Hematopoietic multipotent progenitor cell (in vitro differentiated cells): ENCODE measurements at places on chromosomes 16 and 17.

DNA sequence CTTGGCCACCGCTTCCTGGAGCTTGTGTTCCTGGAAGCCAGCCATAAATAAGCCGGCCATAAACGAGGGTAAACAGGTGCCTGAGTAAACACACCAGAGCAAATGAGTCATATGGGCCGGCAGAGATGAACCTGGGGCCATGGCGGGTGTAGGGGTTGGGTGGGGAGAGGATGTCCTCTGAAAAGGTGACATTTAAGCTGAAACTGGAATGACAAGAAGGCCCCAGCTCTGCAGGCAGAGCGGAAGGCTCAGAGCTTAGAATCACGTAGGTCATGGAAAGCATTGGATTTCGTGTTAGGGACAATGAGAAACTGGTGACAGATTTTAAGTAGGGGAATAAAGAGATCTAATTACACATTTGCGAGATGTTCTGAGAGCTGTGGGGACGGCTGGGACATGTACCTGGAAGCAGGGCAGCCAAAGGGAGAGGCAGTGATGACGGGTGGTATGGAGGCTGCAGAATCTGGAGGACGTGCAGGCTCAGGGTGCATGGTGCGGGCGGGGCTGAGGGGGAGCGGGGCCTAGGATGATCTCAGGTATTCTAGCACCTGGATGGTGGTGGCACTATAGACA lies 8.1 kb upstream of the DNASE1 start:
- DNase-seq, result no peak

- DNase-seq, result no peak
These were observed 179.9 kb downstream of the CCDC182 start for GRCh38 chr17:57565176-57565575.

GRCh38 chr16:68961778-68962402 lies 118.6 kb downstream of the TANGO6 start:
- no peak for DNase-seq

- no peak for DNase-seq
These were observed 2.2 kb upstream of the EFTUD2 start for GRCh38 chr17:44901411-44901921.

- DNase-seq, result no peak
These were observed 6.4 kb downstream of the ASPSCR1 start for GRCh38 chr17:81983639-81984373.

GRCh38 chr16:48004141-48004695 lies 151.6 kb downstream of the ABCC12 start:
- no peak for DNase-seq

- no peak for DNase-seq
These were observed 152.5 kb downstream of the VPS53 start for GRCh38 chr17:562174-562573.

GRCh38 chr17:57313097-57313835 lies 56.9 kb downstream of the MSI2 start:
- DNase-seq, result no peak

- DNase-seq, result no peak
These were observed 2.2 kb downstream of the TMEM235 start for GRCh38 chr17:78233678-78234077.

DNA sequence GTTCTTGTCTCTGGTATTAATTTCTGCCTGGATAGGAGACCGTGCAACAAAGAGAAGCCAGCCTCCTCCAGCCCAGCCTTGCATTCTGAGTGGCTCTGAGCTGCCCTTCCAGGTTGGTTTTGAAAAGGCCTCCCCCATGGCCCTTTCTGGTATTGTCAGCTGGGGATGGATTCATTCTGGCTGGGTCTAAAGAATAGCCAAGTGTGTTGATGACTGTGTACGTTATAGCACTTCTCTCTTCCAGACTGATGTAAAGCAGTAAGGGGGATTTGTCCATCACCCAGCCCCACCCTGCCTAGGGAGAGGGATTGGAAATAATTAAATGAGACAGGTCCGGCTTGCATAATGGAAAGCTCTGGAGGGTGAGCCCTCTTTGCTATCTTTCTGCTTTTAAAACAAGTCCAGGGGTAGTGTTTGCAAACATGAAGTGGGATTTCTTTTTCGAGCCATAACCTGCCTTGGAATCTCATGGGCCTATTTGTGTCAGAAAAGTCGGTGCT lies 146.4 kb downstream of the MSI2 start:
- no peak for DNase-seq

- peak; percentile 43 for DNase-seq
These were observed 4.7 kb downstream of the FBXL16 start for GRCh38 chr16:700684-701584.

GRCh38 chr16:11396241-11397048 lies 51.2 kb downstream of the RMI2 start:
- DNase-seq, result peak; percentile 49

DNA sequence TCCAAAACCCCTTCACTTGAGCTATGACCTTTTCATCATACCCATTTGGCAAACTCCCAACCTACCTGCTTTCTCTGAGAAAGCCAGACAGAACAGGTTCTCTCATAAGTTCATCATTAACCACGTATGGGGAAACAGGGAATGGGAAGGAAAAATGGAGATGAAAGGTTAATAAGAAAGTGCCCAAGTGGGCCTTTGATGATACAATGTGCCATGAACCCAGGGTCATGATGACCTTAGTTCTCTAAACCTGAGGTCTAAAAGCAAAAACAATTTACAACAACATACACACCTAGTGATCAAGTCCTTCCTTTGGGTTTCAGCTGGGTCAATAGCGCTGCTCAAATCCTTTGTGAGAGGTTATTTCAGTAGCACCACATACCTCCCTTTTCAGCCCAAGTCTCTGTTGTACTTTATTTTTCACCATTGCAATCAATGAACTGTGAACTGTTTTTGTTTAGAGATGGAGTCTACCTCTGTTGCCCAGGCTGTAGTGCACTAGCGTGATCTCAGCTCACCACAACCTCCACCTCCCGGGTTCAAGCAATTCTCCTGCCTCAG lies 14.5 kb upstream of the RANGRF start:
- no peak for DNase-seq

DNA sequence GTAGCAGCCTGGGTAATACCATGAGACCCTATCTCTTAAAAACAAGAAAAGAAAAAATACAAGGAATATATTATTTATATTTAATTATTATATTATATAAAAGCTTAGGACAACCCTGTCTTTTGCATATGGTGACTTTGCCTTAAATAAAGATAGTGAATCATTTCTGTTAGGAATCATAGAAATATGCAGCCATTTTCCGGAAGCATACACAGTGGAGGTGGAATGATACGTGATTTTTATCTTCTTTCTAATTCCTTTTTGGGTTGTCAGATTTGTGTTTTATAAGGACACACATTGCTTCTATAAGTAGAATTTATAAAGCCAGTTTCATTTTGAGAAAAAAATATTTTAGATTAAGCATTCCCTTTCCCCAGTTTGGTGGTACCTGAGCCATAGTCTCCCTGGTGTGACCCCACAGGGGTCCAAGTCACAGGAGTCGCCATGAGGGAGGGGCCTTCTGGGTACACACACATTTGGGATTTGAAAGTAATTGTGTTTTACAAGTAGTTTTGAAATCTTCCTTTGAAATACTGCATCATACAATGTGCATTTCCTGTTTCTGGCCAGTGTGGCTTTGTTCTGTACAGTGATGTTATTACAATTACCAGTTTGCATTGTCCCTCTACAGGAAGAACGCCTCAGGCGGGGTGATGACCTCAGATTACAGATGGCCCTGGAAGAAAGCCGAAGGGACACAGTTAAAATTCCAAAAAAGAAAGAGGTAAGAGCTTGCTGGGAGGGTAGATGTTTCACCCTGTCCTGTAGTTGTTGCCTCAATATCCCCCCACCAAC lies 50.9 kb downstream of the B9D1 start:
- no peak for DNase-seq

DNA sequence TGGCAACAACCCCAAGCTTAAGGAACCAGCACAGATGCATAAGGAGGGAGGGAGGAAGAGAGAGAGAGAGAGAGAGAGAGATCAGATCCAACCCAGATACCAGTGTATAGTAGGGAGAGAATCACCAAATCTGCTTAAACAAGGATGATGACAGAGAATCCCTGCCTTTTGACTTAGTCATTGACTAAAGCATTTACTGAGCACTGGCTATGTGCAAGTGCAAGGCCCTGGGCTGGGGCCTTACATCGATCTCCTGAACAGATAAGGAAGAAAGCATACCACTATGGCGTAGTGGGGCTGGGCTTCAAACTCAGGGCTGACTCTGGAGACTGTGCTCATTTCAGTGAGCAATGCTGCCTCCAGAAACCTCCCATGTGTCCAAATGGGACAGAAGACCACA lies 15.8 kb downstream of the TSNAXIP1 start:
- DNase-seq, result no peak

GRCh38 chr17:55484575-55484974 lies 26.7 kb downstream of the SMIM36 start:
- DNase-seq, result no peak

DNA sequence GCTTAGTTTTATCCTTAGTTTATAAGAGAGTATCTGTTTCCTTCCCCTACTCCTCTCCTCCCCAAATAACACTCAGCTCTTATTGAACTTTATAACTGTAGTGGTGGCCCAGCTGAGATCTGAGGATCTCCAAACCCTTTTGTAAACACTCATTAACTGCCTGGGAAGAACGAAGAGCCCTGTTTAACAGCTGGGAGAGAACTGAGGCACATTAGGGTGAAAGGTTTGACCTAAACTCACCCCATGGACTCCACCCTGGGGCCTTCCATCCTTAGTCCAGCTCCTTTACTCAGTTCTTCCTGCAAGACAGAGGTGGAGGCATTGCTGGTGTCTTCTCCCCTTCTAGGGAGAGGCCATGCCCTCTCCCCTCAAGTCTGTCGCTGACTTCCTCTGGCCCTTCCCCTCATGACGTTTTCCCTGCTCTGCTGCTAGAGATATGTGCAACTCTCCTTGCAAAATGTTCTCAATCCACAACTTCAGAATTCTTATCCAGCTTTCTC lies 1.2 kb upstream of the RARA start:
- DNase-seq, result no peak

DNA sequence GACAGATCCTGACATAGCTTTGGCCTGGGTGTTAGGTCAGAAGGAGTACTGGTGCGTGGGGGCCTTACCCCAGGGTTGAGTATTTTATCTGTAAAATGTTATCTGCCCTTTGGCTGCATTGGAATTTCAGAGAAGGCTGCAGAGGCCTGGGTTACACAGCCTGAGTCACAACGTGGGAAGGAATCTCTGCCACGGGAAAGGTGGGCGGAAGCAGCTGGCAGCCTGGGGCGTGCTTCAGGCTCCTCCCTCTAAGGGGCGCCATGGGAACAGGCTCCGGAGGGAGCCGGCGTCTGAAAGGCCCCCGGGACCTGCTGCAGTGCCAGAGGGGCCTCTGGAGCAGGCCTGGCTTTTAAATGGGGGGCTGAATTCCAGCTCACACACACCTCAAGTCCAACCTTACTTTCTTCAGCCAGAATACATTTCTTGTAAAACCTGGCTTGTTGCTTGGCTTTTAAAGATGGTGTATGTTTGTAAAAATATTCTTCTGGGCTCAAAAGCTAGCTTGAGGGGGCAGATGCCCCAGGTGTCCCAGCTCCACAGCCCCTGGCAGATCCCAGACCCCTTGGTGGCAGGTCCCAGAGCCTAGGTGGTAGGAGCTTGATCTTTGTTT lies 142.2 kb downstream of the RAB11FIP4 start:
- DNase-seq, result no peak

DNA sequence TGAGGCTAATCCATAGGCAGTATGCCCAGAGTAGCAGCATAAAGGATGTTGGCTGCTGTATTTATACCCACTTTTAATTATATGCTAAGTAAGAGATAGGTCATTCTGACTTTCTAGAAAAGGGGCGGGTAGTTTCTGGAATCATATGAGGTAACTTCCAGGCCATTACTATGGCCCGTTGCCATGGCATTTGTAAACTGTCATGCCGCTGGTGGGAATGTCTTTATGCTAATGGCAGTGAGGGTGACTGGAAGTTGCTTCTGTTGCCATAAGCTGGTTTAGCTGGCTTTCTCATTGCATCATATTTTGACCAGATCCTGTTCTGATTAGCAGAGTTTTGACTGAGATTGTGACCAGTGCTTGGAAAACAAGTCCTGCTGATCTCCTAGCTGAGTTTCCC lies 929.6 kb upstream of the CDH8 start:
- no peak for DNase-seq

GRCh38 chr17:55629995-55630394 lies 92.7 kb downstream of the TMEM100 start:
- DNase-seq, result no peak

DNA sequence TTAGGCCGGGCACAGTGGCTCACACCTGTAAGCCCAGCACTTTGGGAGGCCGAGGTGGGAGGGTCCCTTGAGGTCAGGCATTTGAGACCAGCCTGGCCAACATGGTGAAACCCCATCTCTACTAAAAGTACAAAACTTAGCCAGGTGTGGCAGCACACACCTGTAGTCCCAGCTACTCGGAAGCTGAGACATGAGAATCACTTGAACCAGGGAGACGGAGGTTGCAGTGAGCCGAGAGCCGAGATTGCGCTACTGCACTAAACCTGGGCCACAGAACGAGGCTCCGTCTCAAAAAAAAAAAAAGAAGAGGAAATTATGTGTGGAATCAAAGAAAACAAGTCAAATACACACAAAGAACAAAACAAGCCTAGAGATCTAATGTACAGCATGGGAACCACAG lies 16.1 kb upstream of the MPRIP start:
- DNase-seq, result no peak

DNA sequence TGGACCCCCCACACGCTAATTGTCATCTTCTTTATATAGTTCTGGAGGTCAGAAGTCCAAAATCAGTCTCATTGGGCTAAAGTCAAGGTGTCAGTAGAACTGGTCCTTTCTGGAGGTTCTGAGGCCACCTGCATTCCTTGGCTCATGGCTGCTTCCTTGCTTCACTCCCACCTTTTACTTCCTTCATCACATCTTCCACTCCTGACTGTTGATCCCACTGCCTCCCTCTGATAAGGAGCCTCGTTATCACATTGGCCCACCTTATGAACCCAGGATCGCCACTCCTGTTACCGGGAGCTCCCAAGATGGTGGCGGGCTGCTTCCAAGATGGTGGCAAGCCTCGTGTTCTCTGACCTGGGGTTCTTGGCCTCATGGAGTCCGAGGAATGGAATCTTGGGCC lies 83.0 kb downstream of the CDC27 start:
- DNase-seq, result no peak

GRCh38 chr16:76297941-76298340 lies 20.7 kb downstream of the CNTNAP4 start:
- no peak for DNase-seq

DNA sequence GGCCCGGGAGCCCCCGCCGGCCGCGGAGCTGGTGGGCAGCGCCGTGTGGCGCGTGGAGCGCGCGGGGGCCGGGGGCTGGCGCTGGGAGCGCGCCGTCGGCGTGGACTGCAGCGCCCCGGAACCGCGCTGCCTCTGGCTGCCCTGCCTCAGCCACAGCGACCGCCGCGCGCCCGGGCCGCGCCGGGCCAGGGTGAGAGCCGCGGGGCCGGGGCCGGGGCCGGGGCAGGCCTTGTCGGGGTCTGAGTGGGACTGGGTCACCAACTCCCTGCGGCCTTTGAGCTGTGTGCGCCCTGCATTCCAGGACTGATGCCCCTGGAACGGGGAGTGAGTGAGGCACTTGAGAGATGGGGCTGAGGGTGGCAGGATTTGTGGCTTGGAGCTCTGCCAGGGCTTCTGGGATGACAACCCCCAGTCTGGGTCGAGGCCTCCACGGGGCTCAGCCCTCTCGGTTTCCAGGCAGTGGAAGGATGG lies 25.7 kb downstream of the ARHGAP23 start:
- no peak for DNase-seq

- no peak for DNase-seq
These were observed 128.6 kb downstream of the SOX9 start for GRCh38 chr17:72249441-72249840.
